Gastrocnemius medialis (tissue), 4 donors: ENCODE measurements at places on chromosomes 3 and 15. TPM values are rescaled to one million over a fixed set of nuclear protein-coding genes. Genes with fewer than 3 reads are reported as not detected.

DNA sequence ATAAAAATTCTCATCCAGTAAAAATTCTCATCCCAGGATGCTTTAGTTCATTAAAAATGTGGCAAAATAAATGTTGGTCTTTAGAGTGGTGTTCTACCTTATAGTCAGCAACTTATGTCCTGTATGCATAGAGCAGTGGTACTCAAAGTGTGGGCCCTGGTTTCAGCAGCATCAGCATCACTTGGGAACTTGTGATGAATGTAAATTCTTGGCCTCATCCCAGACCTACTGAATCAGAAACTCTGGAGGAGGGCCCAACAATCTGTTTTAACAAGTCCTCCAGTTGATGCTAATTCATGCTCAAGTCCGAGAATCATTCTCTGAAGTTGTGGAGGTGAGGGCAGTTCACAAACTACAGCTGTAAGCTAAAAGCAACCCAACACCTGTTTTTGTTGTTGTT lies 307.3 kb upstream of the SATB1 start:
- no peak for DNase-seq

DNA sequence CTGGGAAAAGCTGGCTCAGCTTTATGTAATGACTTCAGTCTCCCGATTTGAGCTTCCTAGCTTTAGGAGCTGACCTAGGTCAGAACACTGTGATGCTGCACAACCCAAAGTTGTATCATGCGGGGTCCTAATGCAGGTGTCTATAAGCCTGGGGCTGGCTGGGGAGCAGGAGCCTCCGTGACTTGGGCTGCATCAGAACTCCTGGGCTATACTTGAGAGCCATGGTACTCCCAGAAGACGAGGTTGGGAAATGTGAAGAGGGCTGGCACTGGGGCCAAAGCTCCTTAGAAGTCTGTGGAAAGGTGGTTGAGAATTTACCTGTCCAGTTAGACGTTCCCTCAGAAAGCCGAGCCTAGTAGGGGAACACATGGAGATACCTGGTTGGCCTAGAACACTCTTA lies 57.0 kb downstream of the BSN start:
- DNase-seq = no peak

The LRTM1 gene
- total RNA-seq = not detected

- no peak for DNase-seq
These were observed 82.5 kb upstream of the DCBLD2 start for GRCh38 chr3:98984024-98984423.

DNA sequence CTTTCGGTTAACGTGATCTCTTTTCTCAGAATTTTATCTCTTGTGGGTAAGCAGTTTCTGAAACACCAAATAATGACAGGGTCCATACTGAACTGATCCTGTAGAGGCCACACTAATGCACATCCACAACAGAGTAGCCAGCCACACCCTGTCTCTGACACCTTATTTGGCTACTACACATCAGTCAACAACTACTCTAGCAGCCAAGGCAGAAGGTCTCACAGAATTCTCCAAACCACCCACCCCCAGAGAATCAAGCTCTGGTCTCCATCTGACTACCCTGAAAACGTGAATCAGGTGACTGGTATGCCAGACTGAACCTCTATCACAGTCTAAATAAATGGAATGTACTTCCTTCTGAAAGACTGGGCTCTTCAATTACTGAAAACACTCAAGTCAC lies 38.0 kb downstream of the EDC3 start:
- DNase-seq = no peak

DNA sequence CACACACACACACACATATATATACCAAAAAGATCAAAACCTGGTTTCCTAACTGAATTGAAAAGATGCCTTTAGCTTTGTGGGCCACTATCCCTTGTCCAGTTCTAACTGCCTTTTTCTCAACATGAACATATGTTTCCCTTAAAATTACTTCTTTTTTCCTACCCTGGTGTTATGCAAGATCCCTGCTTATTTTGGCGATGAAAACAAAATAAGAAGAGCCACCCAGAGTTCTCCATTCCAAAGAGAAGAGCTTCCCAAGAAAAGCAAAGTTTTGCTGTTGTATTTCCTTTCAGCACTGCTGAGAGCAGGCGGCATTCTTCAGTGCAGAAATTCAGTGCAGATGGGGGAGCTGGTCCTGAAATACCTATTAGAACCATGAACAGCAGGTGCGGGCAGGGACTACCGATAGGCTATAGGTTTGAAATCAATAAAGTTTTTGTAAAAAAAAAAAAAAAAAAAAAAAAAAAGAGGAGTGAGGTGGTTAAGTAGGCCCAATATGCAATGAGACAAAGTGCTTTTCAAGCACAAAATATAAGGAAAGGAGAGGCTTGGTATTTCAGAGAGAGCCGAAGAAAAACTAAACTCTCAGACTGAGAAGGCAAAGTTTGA lies 238.0 kb downstream of the FOXP1 start:
- no peak for DNase-seq

The P4HTM gene
- total RNA-seq = 20.5 TPM

- DNase-seq = no peak
These were observed 103.2 kb downstream of the SST start for GRCh38 chr3:187567021-187567420.

GRCh38 chr3:72907731-72908620 lies 20.1 kb downstream of the GXYLT2 start:
- DNase-seq = peak; percentile 71

GRCh38 chr3:33505027-33505426 lies 64.8 kb upstream of the UBP1 start:
- no peak for DNase-seq

GRCh38 chr3:138947495-138948121 lies 591 bp downstream of the FOXL2NB start:
- DNase-seq = no peak

DNA sequence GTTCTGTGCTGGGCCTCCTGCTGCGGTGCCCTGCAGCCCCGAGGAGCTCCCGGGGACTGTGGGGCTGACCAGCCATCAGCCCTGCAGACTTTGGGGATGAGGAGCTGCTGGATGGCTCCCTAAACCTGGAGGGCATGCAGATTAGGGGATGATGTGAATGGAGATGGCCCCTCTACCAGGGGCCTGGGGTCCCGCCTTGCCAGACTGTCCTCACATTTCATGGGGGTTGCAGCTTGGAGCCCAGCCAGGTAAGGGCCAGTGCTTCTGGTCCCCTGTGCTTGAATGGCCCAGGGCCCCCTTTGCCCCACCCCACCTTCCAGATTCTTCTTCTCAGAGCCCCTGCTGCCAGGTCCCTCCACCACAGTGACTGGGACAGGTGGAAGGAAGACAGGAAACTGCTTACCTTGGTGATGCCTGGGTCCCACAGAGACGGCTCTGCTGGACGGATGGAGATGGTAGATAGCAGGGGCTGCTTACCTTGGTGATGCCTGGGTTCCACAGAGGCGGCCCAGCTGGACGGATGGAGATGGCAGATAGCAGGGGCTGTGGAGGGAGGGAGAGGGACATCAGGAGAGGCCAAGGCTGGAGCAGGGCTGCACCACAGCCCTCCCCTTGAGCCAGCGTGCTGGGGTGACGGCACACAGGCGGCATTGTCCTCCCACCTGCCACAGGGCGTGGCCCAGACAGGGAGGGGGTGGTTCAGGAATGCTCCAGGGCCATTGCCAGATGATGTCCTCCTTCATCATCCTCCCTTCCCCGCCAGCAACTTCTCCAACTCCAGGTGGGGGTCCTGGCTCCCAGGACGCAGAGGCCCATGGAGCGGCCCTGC lies at the start of gene SPTBN5:
Gene SPTBN5 (minus strand): TSS at position 632 of the 829 bp plus-strand sequence. CDS start 556 bp downstream, at position 76.
- no peak for DNase-seq

GRCh38 chr3:58260733-58261132 lies 23.1 kb downstream of the ABHD6 start:
- no peak for DNase-seq

GRCh38 chr3:100426067-100426682 lies 24.8 kb downstream of the LNP1 start:
- no peak for DNase-seq

The DUOXA2 gene
- total RNA-seq = not detected

GRCh38 chr3:122488262-122488973 lies 26.3 kb downstream of the KPNA1 start:
- no peak for DNase-seq

DNA sequence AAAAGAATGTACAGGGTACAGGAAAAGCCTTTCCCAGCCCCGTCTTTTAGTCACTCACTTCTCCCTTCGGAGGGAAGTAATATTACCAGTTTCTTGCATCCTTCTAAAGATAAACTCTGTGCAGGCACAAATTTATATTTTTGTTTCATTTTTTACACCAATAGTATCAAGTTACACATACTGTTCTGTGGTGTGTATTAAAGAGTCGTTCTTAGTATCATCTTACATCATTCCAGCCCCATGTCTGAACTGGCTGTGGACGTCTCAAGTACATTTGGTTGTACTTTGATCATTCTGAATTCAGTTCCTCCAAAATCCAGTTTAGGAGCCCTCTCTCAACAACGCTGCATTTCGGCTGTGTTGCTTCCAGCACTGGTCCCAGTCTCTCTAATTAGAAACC lies 68.7 kb downstream of the LMLN start:
- no peak for DNase-seq

The AVEN gene
- total RNA-seq = 21.8 TPM

The DUOX2 gene
- not detected for total RNA-seq

GRCh38 chr3:105253225-105253624 lies 113.5 kb upstream of the ALCAM start:
- DNase-seq = no peak

DNA sequence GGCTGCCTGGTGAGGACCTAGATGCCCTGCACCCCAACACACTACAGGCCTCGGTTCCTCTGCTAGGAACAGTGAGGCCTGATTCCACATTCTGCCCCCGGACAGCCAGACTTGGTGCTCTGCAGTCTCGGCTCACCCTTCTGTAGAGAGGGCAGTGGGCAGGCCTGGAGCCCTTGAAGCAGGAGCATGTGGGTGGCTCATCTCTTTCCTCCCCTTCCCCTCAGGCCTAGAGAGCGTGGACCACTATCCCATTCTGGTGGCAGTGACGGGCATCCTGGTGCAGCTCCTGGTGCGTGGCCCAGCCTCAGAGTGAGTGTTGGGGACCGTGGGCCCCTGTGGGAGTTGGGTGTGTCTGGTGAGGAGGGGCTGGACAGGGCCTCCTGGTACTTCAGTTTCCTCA lies 3.3 kb downstream of the AMIGO3 start:
- DNase-seq = no peak

- no peak for DNase-seq
These were observed 151.2 kb upstream of the CDIN1 start for GRCh38 chr15:36428102-36428845.

DNA sequence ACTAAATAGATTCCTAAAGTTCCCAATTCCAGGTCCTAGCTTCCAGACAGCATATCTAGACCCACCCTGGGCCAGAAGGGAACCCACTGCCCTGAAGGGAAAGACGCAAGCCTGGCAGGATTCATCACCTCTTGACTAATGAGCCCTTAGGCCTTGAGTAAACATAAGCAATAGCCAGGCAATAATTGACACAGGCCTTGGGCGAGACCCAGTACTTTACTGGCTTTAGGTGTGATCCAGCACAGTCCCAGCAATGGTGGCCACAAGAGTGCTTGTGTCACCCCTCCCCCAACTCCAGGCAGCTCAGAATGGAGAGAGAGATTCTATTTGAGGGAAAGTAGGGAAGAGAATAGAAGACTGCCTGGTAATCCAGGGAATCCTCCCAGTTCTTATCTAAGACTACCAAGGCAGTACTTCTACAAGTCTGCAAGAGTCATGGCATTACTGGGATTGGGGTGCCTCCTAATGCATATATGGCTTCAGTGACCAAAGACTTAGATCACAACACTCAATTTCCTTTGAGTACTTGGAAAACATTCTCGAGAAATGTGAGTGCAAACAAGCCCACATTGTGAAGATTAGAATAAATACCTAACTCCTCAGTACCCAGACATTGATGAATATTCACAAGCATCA lies 30.4 kb upstream of the WWTR1 start:
- no peak for DNase-seq

- no peak for DNase-seq
These were observed 95.6 kb downstream of the DHX36 start for GRCh38 chr3:154228561-154229216.

DNA sequence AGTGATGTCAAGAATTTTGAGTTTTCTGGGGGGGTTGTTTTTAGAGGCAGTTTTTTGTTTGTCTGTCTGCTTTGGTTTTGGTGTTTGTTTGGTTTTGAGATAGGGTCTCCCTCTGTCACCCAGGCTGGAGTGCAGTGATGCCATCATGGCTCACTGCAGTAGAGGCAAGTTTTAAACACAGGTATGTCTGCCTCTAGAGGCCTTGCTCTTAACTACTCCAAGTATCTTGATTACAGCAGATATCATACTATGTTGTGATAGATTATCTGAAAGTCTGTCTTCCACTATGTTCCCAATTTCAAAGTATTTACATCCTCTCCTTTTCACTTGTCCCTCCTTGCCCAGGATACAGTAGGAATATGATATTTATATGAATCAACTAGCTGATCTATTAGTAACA lies 57.7 kb downstream of the ERC2 start:
- DNase-seq = no peak

The SERPINI1 gene
- total RNA-seq = 2.7 TPM
